ENCODE measurements at places on chromosomes 7 and 10.

DNA sequence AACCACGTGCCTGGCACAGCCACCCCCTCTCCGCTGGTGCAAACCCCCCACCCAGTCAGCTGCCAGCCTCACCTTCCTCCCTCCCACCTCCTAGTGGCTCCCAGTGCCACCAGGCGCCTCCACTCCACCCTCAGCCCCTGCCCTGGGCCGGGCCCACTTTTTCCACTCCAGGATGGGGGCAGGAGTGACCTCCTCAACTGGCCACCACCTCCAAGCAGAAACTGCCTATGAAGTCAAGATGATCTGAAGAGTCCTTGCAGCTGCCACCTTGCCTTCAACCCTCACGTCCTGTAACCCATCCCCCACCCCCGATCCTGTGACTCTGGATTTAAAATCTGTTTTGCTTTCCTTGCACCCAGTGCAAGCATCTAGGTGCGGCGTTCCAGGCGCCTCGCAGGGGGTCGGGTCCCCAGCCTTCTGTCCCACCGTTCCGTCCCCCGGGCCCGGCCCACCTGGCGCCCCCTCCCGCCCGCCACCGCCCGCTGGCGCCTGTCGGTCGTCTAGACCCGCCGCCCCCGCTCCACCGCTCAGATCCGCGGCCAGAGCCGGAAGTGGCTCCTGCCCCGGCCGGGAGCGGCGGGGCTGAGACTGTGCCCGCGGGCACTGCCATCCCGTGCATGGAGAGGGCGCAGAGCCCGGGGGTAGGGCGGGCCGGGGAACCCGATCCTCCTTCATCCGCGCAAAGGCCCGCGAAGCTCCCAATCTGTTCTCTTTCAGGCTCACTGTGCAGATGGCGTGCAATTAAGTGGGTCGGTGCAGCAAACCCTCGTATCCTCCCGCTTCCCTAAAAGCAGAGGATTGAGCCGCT is 51.2 kb upstream of the GTF2I start:
- DNase-seq: no peak

- DNase-seq: no peak
Observed at GRCh38 chr10:102773986-102774385, 30.2 kb downstream of the WBP1L start.

GRCh38 chr7:51376420-51377092 is 59.9 kb upstream of the COBL start:
- DNase-seq: no peak

- DNase-seq: no peak
Observed at GRCh38 chr10:103855852-103856796, 748 bp upstream of the SH3PXD2A start.

GRCh38 chr10:48842231-48842630 is 97.4 kb downstream of the LRRC18 start:
- DNase-seq: no peak

DNA sequence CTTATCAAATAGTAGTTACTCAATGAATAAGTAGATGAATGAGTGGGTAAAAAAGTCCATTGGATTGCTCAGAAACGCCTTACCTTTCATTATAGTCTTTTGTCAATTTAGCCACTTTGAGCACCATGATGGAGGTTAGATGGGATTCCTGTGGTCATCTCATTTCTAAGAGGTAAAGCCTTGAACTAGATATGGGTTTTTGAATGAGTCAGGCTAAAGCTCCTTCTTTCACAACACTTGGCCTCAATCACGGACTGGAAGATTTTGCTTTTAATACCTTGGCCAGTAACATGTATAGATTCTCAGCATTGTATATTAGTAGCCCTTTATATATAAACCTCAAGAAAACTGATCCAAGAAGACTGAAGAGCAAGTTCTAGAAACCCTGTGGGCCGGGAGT is 99.7 kb upstream of the CCDC6 start:
- DNase-seq: no peak

DNA sequence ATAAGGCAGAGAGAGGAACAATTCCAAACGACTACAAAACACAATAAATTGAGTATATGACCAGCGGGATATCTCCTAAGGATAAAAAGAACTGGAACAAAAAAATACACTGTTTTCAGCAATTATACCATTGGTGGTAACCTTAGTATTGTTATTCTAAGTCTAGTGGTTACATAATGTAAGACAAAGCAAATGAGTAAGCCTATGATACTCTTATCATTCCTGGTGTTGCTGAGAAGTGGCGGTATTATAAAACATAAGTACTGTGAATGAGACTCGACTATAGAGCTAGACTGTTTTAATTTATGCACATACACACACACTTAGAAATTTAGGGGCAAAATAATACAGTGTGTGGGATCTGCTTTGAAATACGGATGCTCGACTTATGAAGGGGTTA is 107.7 kb downstream of the NRBF2 start:
- DNase-seq: no peak

GRCh38 chr7:16344927-16345326 is 76.4 kb downstream of the CRPPA start:
- DNase-seq: no peak

DNA sequence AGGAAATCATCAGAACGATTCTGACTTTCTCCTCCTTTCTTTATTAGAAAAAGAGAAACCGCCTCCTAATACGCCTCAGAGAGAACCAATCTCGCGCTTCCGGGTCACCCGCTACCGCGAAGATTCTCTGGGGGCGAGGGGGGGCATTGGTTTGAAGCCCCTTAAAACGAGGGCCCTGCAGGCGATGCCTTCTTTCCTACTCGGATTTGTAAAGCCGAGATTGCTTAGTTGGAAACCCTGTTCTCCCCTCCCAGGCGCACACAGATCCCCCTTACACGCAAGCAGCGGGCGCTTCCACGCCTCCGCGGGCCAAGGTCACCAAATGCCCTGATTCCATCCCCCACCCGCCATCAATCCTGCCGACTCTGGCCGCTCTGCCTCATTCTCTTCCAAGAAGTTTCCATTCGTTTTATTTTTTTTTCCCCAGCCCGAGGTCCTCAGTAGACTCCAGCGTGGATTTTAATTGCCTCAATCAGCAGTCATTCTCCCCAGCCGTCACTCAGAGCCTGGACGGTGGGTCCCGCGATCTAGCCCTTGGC is 1.1 kb upstream of the GAD2 start:
- no peak for DNase-seq

DNA sequence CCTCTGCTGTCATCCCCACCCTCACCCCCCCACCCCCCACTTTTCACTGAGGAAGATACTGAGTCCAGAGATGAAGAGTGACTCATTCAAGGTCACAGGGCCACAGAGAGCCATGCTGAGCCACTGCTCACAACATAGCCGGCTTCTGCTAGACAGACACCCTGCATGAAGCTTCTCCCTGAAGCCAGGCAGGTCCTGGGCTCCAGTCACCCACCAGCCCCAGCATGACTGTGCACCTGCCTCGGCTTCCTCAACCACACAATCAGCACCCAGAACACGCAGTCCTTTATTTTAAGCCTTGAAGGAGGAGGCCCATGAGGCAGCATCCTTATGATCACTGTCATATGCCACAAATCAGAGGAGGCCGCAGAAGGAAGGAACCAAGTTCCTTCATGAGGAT is 19.2 kb upstream of the PRKAG2 start:
- DNase-seq: no peak

Measured in omental fat pad (tissue), 4 donors.